Kidney (tissue), 22 donors: ENCODE measurements at places on chromosomes 3 and 15.

DNA sequence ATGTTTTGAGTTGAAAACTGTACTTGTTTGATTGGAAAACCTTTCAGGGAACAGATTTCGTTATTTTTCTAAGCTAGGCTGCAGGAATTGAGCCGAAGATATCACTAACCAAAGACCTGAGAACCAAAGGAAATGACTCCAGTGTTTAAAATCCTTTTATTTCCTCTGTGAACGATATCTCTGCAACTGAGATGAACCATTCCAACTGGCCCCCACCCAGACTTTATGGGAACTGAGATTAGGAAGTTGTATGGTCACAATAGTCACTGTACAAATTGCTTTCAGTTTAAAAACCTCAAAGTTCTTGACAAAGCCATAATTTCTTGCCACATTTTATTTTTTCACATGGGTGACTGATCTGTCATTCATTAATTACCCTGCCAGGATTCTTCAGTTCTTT lies 232.4 kb downstream of the RBMS3 start:
- no peak for DNase-seq

DNA sequence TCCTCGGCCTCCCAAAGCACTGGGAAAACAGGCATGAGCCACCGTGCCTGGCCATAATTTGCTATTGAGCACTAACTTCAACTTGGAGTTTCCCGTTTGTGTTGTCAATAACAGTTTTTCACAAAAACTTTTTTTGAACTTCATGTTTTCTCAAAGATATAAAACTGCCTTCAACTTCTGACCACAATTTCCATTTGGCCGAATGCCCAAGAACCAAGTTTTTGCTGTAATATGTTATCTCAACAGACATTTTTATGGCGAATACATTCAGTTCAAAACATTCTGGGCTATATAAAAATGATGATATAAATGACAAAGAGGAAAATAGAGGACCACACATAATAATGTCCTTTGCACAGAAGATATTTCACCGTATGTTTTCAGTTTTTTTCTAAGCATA lies 56.4 kb downstream of the NEDD4 start:
- DNase-seq = no peak

- DNase-seq = no peak
Measured at GRCh38 chr15:69016021-69016595, 1.6 kb downstream of the NOX5 start.

- no peak for DNase-seq
Measured at GRCh38 chr15:55245059-55245458, 44.6 kb downstream of the RAB27A start.

- DNase-seq = peak; percentile 45
Measured at GRCh38 chr3:133572158-133573053, 1.1 kb upstream of the CDV3 start.

- no peak for DNase-seq
Measured at GRCh38 chr15:44530653-44531052, 6.3 kb upstream of the EIF3J start.

DNA sequence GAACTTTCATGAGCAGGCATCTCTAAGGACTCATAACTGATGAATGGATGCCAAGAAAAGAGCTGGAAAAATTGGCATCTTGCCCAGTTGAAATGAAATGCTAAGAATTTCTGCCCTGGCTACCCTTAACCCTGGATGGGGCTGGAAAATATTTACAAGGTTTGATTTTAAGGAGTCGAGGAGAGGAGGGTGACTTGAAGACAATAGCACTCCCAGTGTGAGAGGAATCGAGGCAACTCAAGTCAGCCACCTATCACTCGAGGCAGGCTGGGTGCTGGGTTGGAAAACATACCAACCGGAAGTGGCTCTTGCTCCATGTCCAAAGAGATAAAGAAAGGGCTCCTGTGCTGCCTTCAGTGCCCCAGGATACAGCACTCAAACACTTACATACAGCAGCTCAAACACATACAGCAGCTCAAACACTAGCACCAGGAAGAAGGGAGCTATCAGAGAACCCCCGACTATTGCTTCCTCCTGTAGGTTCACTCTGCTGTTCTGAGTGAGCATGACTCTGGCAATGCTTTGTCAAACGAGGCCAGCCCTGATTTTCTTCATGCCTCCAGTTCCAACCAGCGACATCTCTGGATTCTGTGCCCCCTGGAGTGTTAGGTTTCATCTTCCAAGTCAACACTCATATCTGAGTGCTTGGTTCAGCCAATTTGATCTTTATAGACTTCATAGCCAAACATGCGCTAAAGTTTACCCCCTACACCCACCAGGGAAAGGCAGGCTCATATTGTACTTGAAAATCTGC lies 4.9 kb downstream of the PRICKLE2 start:
- DNase-seq = no peak

DNA sequence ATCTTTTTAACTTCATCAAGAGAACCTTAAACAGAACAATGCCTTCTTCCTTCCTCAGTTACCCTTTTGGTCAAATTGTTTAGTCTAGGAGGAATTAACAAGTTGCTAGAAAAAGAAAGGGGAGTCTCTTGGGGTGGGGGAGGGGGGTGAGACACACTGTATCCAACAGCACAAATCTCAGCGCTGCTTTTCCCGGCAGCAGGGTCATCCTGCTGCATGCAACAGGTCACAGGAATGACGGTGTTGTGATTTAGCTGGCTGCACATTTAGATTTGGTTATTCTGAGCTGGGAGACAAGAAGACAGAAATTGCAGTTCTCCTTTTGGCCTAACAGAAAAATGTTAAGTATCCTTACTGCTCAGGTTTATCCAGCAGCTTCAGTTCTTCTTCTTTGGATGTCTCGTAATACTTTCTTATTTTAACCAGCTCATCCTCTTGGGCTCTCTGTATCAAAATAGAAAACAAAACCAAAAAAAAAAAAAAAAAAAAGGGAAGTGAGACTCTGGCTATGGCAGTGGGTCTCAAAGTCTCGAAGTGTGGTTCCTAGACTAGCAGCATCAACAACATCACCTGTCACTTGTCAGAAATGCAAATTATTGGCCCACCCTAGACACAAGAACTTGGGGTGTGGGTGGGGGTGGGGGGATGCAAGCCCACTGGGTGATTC lies 190.5 kb downstream of the GREM1 start:
- peak; percentile 44 for DNase-seq

DNA sequence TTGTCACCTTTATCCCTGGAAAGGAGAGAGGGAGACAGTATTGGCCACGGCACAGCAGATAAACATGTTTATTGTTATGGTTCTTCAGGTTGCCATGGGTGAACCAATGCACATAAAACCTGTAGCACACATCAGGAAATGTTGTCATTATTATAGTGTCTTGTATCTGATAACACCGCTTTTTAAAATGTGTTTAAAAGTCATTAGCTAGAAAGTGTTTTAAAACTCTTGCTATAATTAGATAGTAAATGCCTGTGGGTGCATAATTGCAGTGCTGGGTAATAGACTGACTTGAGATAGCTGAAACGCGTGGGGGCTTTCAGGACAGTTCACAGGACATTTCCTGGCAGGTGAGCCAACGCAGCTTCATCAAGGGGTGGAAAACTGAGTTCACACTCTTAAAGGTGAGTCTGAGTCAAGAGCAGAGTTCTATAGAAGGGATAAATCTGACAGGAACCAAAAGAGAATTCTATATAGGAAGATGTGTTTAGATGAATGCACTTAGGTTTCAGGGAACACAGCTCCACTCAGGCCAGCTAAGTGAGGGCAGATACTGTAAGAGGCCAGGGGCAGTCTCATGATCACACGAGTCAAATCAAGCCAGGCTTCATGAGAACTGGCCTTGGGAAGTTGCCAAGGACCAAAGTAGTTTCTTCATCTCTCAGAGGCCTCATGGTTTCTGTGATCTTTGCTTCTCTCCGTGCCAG lies 35.6 kb upstream of the PPP4R2 start:
- DNase-seq = no peak

DNA sequence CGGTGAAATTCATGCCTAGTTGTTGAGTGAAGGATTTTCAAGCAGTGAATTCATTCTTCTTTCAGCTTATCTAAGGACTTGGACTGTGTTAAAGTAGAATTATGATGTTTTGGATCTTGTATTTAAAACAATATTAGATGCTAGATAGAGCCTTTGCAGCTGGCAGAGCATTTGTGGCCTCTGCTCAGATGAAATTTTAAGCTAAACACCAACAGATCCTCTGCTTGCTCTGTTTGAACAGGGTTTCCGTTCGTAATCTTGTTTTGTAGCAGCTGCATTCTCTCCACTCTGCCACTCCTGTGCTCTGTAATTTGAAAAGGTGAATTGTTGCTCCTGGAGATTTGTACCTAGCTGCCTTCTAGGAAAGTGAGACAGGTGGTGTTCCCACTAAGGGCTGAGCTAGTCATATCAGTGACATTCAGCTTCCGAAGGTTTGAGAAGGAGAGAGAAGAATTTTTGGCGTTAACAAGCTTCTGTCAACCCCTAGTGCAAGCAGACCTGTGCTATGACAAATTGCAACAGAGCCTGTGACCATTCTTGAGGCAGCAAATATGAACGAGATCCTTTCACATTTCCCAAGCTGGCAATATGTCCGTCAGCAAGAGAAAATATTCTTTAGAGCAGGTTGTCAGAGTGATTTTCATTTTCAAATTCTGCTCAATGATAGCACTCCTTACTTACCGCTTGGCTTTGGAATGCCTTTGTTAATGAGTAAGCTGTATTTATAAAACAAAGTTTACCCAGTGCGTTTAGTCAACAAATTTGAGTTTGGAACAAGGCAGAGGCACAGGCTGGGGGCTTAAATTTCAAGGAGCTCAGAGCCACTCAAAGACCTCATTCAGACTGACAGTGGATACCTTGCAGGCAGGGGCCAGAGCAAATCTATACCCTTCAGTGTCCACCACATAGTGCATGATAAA lies 5.3 kb downstream of the CHST2 start:
- DNase-seq = peak; percentile 44

GRCh38 chr15:47756872-47757271 lies 39.6 kb downstream of the SEMA6D start:
- DNase-seq = no peak

DNA sequence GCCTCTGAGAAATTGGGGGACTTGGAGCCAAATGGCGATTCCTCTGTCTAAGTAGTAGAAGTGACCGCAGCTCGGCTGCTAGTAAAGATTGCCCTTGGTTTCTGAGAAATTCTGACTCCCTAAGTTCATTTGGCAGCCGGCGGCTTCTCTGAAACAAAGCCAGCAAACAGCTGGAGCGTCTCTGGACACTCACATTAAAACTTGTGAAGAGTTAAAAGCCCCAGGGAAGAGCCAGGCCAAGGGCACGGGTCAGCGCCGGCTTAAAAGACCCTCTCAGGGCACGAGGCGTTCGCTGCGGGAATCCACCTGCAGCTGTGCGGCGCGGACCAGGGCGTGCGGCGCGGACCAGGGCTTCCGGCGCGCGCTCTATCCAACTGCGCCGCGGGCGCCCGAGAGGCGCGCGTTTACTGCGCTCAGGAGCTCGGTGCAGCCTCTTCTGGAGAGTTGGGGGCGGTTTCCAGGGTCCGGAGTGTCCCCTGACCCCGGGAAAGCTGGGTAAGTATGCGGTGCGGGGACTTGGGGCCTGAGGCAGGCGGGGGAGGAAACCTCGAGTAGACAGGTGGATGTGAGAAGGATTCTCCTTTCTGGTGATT lies at the start of gene COL6A5:
TSS of gene COL6A5 (plus strand) at position 186 of the 593 bp plus-strand sequence. CDS start 27,967 bp downstream, outside the sequence.
- DNase-seq = peak; percentile 47

GRCh38 chr3:159732172-159733111 lies 256.2 kb upstream of the IL12A start:
- DNase-seq = peak; percentile 54

GRCh38 chr3:158991146-158991705 lies 189.4 kb downstream of the MFSD1 start:
- DNase-seq = peak; percentile 2

- DNase-seq = no peak
Measured at GRCh38 chr3:158220575-158220974, 110.7 kb downstream of the RSRC1 start.

GRCh38 chr3:194687638-194688199 lies 2.0 kb downstream of the FAM43A start:
- peak; percentile 71 for DNase-seq

DNA sequence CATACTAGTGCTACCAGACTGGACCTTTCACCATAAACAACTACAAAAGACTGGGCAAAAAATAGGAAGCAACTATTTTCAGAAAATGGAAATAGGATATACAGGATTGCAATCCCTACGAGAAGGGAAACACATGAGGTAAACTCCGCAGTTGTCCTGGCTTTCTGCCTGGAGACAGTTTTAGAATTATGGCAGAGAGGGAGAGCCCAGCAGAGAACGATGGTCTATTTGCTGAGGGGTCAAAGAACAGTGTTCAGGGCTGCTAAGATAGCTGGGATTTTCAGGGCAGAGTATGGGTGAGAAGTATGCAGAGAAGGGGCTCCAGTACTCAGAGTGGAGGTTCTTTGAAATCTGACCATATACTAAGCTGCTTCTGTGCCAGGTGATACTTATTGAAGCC lies 163.4 kb downstream of the CHDH start:
- no peak for DNase-seq

GRCh38 chr3:154540950-154541604 lies 111.1 kb upstream of the GPR149 start:
- no peak for DNase-seq

DNA sequence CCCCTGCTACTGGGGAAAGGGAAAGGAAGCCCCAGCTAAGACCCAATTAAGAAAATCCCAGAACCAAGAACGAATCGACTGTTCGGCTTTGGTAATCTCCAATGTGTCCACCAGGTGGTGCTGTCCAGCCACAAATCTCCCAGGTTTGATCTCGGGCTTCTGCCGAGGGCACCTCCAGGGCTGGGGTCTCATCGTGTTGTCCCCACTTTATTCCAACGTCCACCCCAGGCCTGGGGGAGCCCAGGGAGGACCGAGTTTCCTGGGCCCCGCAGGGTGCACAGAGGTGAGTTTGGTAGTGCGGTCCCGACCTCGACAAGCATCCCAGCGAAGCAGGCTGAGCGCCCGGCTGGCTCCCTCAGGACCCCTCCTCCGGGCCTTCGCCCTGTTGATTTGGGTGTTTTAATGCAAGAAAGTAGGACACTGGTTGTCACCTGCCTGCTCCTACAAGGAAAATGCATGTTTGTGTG lies 185.1 kb downstream of the GOLGA6L6 start:
- DNase-seq = peak; percentile 41

- no peak for DNase-seq
Measured at GRCh38 chr15:89140595-89140994, 52.3 kb downstream of the ABHD2 start.

- no peak for DNase-seq
Measured at GRCh38 chr3:150965436-150965835, 7.1 kb downstream of the CLRN1 start.

GRCh38 chr15:99683000-99683670 lies 50.1 kb downstream of the LYSMD4 start:
- DNase-seq = no peak
